ENCODE measurements at places on chromosomes 4 and X. TPM values are rescaled to one million over a fixed set of nuclear protein-coding genes. Genes with fewer than 3 reads are reported as not detected.

ITIH6 gene
- total RNA-seq = not detected

RBM46 gene
- not detected for total RNA-seq

GRCh38 chr4:145406970-145407369 lies 74.7 kb upstream of the SMAD1 start:
- no peaks in the 10 kb centered on the region for H3K4me1 ChIP-seq
- H3K4me3 ChIP-seq = no peak overlapping the region
- H3K27me3 ChIP-seq = no peaks in the 10 kb centered on the region

DNA sequence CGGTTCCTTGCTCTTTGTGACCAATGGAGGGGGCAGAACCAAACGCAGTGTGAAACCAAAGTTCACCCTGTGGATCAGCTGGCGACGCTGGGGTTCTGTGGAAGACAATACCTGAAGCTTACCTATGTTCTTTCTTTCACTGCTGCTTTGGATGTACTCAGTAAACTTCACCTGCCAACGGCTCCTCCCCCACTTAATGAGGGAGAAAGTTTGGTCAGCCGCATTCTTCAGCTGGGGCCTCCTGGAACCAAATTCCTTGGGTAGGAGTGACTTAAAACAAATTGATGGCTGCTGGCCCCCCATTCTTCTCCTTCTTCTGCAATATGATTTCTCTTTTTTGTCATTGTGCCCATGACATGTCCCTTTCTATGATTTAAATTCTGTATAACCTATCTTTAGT lies 282.4 kb downstream of the ANK2 start:
- no peak overlapping the region for H3K27ac ChIP-seq
- no peaks in the 10 kb centered on the region for H3K27me3 ChIP-seq
- no peaks in the 10 kb centered on the region for H3K4me1 ChIP-seq
- no peak overlapping the region for H3K4me3 ChIP-seq
- H3K36me3 ChIP-seq = no peaks in the 10 kb centered on the region

FAM9B gene
- total RNA-seq = not detected

GRCh38 chr4:147085781-147086180 lies 140.1 kb upstream of the TTC29 start:
- no peaks in the 10 kb centered on the region for H3K4me1 ChIP-seq
- DNase-seq = no peak
- H3K27me3 ChIP-seq = no peaks in the 10 kb centered on the region
- no peaks in the 10 kb centered on the region for H3K36me3 ChIP-seq
- no peak overlapping the region for H3K4me3 ChIP-seq

DNA sequence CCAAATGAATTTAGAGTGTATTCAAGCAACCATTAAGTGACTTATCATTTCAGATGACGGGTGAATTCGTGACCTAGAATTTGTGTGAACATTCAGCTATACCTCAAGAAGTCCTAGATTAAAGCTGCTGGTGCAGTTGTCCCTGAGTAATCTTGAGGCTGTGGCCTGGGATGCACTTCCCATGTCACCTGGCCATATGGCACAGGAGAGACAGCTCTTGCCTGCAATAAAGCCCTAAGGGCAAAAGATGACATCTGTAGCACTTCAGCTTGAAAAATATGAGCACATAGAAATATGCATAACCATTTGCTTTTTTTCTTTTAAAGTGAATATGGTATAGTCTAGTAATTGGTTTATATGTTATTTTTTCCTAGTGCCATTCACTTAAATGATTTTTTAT lies 125.8 kb downstream of the FHDC1 start:
- no peak overlapping the region for H3K27ac ChIP-seq
- no peaks in the 10 kb centered on the region for H3K4me1 ChIP-seq
- H3K27me3 ChIP-seq = no peaks in the 10 kb centered on the region
- DNase-seq = no peak
- H3K36me3 ChIP-seq = no peaks in the 10 kb centered on the region
- H3K4me3 ChIP-seq = no peak overlapping the region

GRCh38 chrX:48573690-48574269 lies 504 bp upstream of the RBM3 start:
- peak overlapping the region; percentile 93 for H3K27ac ChIP-seq
- no peaks in the 10 kb centered on the region for H3K4me1 ChIP-seq
- H3K27me3 ChIP-seq = no peaks in the 10 kb centered on the region
- peak; percentile 58 for DNase-seq
